ENCODE measurements at places on chromosomes 4 and X.

DNA sequence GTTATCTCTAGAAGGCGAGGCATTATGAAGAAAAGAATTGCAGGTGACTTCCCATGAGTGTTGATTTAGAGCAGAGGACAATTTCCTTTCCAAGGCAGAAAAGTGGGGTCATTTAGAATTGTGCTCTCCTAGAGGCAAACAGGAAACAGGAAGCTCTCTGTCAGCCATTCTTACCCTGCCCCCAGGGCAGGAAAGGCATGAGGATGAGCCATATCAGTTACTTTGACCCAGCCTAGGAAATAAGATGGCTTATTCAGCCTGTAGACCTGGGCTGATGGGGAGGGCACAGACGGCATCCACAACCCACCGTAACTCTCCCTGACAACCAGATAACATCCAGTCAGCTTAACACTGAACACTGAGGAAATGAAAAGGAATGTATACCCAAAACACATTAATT lies 88.8 kb upstream of the KDR start:
- DNase-seq: no peak

DNA sequence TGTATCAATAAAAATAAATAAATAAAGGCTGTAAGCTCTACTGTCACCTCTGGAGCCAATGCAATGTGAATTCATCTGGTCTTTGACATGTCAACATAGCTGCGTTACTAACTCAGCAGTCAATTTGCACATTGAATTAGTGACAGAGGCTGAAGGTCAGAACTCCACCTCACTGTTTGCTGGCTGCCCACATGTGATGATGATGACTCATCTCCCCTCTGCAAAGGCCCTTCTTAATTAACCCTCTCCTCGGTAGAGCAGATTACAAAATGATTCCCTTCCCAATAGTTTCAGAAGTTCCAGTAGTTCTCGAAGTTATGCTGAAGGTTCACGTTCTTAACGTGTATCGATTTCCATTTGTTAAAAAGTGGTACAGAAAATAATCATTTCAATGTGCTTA lies 1626.0 kb upstream of the TENM3 start:
- no peak for DNase-seq

DNA sequence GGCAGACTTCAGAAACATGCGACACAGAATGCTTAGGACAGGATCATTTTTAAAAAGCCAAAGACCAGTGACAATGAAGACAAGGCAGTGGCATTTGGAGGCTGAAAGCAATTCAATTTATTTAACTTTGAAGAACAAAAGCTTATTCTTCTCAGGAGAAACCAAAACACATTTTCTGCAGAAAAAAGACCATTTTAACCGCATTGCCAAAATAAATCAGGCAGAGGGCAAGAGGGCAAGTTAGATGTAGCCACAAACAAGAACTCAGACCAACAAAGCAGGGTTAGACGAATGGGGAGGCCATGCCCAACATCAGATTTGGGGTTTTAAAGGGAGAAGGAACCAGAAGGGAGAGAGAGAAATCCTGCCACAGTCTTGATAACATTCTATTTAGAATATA lies 58.9 kb downstream of the RELL1 start:
- no peak for DNase-seq

- DNase-seq: no peak
These were observed 1.6 kb upstream of the LIN54 start for GRCh38 chr4:83012200-83012686.

GRCh38 chrX:34632384-34632783 lies 24.7 kb downstream of the TMEM47 start:
- no peak for DNase-seq

GRCh38 chr4:118807659-118808058 lies 28.3 kb downstream of the SEC24D start:
- no peak for DNase-seq

GRCh38 chr4:160175064-160175643 lies 1072.3 kb downstream of the RAPGEF2 start:
- DNase-seq: no peak

DNA sequence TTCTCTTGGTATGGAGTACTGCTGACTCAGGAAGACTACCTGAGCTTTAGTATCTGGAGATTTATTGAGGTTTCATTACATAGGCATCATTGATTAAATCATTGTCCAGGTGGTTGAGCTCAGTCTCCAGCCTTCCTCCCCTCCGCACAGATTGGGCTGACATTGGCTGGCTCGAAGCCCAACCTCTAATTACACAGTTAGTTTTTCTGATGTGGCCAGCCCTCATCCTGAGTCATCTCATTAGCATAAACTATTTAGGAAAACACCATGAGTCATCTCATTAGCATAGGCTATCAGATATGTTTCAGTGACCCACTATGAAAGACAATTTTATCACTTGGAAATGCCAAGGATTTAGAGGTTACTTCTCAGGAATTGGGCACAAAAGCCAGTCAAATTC lies 93.9 kb upstream of the ANKRD50 start:
- DNase-seq: no peak

DNA sequence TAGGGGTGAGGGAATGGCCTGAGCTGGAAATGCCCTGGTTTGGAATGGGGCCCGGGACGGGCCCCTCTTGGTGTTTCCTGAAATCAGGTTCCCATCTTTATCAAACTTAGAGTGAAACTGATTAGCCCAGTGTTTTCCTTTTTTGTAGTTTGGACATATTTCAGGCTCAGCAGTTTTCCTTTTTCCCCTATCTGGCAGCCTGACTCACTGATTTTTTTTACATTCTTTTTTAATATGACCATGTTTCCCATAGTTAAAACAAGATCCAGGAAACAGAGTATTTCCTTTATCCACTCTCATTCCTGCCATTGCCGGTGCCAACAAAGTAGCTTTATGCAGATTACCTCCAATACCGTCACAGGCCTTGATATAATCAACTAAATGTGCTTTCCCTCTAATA lies 20.5 kb upstream of the C4orf17 start:
- no peak for DNase-seq

GRCh38 chrX:110180928-110181310 lies 137.0 kb downstream of the AMMECR1 start:
- peak; percentile 80 for DNase-seq

GRCh38 chrX:121301356-121301755 lies 253.9 kb downstream of the GLUD2 start:
- no peak for DNase-seq
